ENCODE measurements at places on chromosomes 3 and 15.

- peak; percentile 50 for DNase-seq
Observed at GRCh38 chr3:108091498-108092250, 843 bp upstream of the CD47 start.

DNA sequence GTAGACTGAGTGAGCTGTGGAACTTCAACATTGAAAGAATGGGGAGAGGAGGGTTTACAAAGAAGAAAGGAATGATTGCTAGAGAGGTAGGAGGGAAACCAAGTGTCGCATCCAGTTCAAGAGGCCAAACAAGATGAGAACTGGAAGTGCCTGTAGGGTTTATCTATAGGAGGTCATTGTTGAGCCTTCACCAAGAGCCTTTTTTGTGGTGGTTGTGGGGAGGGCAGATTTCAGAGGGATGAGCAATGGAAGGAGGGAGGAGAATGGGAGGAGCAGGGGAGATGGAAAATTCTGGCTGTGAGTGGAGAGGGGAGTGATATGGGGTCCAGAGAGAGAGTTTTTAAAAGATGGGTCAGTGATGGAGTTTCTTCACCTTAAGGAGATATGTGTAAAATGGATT is 8.5 kb downstream of the PDIA5 start:
- no peak for DNase-seq

- DNase-seq: peak; percentile 44
Observed at GRCh38 chr15:63323798-63324563, 46.6 kb downstream of the APH1B start.

DNA sequence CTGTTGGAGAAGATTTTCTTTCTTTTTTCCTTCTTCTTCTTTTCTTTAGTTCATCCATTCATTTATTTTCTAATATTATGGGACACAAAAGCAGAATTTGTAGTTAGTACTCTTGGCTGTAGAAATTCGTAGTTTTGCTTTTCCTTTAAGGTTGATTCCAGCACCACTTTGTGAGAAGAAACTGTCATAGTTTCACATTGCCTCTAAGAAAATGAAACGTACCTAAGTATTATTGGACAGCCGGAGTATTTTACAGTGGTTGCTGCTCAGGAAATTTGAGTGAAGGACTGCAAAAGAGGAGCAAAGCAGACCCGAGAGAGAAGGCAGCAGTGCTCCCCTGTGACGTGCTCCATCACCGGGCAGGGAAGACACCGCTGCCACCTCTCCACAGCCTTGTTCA is 48.1 kb downstream of the PLCL2 start:
- DNase-seq: no peak

GRCh38 chr3:177154733-177155132 is 42.5 kb downstream of the TBL1XR1 start:
- no peak for DNase-seq

GRCh38 chr3:33687406-33688010 is 30.5 kb downstream of the CLASP2 start:
- DNase-seq: no peak

GRCh38 chr3:53936347-53936746 is 44.7 kb upstream of the SELENOK start:
- DNase-seq: no peak

DNA sequence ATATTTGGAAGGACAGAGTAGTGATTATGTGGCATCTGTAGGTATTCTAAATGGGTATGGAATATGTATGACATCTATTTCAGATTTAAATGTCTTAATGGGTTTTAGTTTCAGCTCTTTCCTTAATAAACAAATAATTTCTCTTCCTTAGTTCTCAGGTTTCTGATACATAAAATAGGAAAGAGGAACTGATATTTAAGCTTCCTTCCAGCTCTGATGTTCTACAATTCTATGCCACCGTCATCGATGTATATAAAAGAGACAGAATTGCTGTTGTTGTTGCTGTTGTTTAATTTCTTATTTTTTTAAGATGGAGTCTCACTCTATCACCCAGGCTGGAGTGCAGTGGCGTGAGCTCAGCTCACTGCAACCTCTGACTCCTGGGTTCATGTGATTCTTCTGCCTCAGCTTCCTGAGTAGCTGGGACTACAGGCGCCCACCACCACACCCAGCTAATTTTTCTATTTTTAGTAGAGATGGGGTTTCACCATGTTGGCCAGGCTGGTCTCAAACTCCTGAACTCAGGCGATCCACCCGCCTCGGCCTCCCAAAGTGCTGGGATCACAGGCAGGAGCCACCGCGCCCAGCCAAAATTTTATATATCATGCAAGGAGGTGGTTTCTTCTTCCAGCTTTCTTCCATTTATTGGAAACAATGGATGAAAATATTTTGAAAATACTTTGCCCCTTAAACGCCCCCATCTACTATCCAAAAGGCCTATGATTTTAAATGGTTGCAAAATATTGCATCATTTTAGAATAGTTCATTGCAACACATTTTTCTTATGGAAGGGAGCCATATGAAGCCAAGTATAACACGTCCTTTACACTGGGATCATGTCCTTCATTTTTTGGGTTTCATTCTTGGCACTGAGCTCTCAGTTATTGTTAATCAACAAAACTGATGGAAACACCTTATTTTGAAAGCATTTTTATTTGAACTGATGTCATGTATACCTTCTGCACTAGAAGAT is 13.9 kb upstream of the C15orf61 start:
- no peak for DNase-seq

Data from cerebellar cortex (tissue), 1 donor.